ENCODE measurements at places on chromosomes 16 and 17.

DNA sequence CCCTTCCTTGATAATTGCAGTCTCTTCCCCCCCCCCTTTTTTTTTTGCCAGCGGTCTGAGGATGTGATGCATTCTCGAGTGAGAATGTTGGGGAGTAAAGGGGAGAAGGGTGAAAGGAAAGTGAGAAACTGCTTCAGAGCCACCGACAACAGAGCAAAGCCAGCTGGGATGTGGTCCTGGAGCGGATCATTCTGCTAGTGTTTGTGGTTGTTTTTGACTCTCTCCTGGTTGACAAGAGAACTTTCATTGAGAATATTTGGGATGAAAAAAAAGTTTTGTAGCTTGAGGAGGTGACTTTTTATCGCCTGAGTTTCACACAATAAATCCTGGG lies 1.3 kb downstream of the NF1 start:
- DNase-seq = no peak

GRCh38 chr17:80807882-80808281 lies 183.8 kb upstream of the CHMP6 start:
- no peak for DNase-seq

- no peak for DNase-seq
These were observed 28.4 kb downstream of the HAPSTR1 start for GRCh38 chr16:9119795-9120194.

DNA sequence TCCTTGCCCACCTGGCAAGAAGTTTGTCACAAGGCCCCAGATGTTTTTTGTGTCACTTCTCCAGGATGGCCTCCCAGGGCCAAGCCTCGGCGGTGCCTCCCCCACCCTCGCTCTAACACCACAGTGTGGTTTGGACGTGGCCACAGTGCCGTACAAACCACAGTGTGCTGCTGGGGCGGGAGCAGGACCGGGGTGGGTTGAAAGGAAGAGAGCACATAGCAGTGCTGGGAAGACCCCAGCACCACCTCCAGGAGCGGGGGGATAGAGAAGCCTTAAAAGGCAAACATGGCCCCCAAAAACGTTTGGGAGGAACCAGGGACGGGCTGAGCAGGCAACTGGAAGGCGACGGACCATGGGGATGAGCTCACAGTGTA lies 5.0 kb upstream of the BCL6B start:
- DNase-seq = peak; percentile 43

DNA sequence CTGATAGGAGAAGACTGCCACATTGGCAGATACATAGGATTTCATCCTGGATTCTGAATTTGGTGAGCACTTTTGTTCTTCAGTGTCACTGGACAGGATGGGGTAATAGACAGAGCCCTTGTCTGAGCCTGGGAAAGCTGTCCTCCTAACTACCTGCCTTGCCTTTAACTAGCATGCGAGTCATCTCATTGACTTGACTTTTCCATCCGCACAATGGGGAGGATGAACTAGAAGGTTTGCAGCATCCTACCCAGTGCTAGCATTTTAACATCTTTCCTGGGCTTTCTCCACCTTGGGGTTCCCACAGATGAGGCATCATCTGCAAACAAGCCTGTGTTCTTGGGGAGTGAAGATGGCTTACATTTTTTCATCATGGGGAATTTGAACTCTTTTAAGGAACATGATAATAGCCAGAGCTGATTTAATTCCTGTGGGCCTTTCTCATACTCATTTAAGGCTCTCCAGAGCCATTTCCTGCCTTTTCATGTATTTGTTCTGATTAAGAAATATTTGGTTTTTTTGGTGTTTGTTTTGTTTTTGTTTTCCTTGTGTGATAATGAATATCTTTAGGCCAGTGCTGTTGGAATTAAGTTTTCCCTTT lies 139.5 kb downstream of the MSI2 start:
- no peak for DNase-seq

DNA sequence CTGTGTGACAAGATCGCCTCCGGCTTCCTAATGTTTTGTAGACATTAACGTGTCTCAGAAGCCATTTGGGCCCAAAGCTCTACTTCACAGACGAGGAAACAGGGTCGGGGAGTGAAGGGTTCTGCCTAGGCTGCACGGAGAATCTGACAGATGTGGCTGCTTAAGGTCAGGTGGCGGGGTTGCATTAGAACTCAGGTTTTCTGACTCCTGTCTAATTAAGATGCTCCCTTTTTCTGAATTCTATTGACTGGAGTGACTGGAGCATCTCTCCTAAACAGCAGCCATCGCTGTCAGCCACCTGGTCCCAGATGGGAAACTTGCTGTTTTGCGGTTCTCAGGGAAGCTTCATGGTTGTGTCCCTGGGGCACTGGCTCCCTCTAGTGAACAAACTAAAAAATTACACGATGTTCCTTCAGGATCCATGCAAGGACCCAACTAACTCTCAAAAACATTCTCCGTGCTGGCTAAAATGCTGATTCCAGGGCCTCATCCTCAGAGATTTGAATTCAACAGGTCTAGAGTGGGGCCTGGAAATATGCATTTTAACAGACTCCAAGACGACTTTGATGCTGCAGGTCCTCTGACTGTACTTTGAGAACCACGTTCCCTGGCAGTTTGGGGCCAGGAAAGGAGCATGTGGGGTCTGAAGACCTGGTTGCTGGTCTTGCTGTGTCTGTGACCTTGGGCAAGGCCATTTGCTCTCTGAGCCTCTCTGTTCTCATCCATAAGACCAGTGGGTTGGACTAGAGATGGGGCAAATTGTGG lies 117.4 kb downstream of the IRF8 start:
- DNase-seq = peak; percentile 62

DNA sequence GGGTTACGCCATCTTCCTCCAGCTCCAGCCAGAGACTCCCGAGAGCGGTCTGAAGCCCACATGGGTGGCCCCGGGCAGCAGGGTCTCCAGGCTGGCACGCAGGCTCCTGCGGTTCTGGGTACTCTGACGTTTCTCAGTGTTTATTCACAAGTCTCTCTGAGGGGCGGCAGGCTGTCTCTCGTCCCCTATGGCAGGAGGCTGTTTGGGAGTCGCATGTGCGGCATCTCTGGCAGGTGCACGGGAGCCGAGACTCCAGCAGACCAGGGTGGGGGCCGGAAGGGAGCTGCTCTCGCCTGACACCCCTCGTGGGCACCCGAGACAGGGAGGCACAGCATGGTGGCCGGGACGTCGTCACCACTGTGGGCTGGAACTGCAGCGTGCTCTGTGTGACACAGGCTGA lies 48.1 kb downstream of the ZNF778 start:
- DNase-seq = no peak

- DNase-seq = no peak
These were observed 428 bp upstream of the SALL1 start for GRCh38 chr16:51151435-51151960.

- no peak for DNase-seq
These were observed 12.3 kb upstream of the CDC42EP4 start for GRCh38 chr17:73324160-73324475.

GRCh38 chr16:31187808-31188189 lies 7.9 kb downstream of the FUS start:
- DNase-seq = no peak

- no peak for DNase-seq
These were observed 100.5 kb downstream of the NF1 start for GRCh38 chr17:31195305-31195704.

GRCh38 chr16:85986931-85987749 lies 88.2 kb downstream of the IRF8 start:
- DNase-seq = no peak

GRCh38 chr16:69166221-69166833 lies 20.6 kb upstream of the SNTB2 start:
- DNase-seq = peak; percentile 85

GRCh38 chr16:85296859-85297660 lies 184.8 kb upstream of the CIBAR2 start:
- peak; percentile 61 for DNase-seq

GRCh38 chr16:14462811-14463210 lies 167.2 kb downstream of the PARN start:
- no peak for DNase-seq

- no peak for DNase-seq
These were observed 352.4 kb downstream of the C16orf95 start for GRCh38 chr16:86964796-86965241.

DNA sequence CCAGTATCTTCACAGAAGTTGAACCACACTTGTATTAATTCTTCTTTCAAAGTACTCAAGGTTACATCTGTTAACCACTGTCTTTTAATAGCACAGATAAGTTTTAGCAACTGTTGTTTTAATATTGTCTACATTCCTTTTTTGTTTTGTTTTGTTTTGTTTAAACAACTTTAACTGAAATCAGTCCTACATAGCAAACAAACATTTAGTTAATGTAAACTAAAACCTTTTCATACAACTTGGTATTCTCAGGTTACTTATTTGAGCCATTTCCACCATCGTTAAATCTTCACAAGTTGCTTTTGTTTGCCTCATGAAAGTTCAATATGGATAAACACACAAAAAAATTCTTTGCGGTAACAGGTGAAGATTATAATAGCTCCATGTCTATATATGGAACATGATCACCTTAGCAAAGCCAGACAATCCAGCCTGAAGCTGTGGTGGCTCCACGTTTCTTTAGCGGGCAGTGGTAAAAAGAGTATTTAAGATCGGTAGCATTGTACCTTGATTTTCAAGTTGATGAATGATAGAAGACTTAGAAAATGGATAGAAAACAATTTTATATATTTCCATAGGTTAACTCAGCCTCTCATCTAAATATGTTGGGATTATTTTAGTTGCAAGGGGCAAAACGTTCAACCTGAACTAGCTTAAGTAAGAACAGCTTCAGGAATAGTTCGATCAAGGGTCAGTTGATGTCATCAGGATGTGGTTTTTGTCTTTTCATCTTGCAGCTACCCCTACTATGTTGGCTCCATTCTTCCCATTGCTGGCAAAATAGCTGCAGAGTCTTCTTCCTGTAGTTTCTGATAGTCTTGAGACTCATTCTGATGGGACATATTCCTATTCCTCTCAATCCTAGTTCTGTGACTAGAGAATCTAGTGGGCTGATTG lies 182.8 kb downstream of the FTO start:
- no peak for DNase-seq

DNA sequence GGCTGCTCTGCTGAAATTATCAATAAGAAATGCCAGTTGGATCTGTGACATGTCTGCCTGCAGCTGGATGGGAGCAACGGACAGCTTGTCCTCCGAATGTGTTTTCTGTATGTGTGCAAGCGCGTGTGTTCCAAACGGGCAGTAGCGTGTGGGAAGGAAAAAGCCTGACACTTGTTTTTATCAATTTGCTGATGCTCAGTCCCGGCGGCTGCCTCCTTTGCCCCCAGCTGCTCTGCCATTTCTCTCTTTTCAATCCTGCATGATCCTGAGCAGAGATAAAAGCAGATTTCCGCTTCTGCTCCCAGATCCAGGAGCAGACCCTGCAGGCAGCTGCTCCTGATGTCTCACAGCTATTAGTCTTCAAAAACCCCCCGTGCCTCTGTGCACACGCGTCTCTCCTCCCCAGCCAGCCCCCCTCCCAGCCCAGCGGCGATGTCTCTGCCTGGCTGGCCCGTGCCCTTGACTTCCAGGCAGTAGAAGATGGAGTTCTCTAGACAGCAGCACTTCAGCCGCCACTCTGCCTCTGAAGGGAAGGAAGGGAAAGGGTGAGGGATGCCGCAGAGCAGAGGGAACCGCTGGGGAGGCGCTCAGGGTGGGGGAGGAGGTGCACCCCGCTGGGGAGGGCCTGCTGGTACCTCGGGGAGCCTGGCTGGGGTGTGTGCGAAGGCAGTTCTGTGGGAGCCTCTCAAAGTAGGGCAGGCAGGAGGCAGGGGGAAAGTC lies 4.1 kb downstream of the PRCD start:
- DNase-seq = no peak

DNA sequence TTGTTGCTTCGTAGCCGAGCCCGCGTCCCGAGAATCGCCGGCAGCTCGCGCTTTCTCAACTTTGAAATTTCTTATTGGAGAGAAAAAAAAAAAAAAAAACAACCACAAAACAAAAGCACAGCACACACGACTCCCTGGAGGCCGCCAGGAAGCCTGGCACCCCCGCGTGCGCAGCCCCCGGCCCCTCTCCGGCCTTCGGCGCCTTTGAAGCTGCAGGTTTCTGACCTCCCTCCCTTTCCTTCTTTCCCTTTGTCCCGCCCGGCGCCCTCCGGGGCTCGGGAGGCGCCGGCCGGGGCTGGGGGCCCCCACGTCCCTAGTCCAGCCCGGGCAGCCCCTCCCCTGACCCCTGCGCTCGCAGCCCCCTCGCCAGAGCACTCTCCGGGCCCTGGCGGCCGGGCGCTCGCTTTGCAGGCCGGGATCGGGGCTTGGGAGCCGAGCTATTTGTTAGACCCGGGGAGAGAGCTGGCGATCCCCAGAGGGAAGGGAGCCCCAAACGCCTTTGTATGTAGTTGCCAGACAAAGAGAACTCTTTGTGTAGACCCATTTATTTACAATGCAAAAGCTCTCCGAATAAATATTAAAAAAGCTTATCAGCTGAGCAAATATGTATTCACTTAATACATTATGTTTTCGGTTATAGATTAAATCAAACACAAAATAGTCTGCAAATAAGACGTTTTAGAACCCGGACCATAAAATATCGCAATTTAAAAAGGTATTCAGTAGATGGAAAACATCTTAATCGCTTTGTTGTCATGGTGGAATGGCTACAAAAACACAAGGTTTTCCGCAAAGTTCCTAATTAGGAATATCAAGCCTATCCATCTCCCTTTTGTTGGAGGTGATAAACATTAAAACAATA lies 2.3 kb downstream of the BAHCC1 start:
- DNase-seq = peak; percentile 14

- DNase-seq = no peak
These were observed 62.1 kb downstream of the ABHD15 start for GRCh38 chr17:29504711-29505110.

- peak; percentile 70 for DNase-seq
These were observed 10.6 kb upstream of the CETP start for GRCh38 chr16:56950881-56951771.

DNA sequence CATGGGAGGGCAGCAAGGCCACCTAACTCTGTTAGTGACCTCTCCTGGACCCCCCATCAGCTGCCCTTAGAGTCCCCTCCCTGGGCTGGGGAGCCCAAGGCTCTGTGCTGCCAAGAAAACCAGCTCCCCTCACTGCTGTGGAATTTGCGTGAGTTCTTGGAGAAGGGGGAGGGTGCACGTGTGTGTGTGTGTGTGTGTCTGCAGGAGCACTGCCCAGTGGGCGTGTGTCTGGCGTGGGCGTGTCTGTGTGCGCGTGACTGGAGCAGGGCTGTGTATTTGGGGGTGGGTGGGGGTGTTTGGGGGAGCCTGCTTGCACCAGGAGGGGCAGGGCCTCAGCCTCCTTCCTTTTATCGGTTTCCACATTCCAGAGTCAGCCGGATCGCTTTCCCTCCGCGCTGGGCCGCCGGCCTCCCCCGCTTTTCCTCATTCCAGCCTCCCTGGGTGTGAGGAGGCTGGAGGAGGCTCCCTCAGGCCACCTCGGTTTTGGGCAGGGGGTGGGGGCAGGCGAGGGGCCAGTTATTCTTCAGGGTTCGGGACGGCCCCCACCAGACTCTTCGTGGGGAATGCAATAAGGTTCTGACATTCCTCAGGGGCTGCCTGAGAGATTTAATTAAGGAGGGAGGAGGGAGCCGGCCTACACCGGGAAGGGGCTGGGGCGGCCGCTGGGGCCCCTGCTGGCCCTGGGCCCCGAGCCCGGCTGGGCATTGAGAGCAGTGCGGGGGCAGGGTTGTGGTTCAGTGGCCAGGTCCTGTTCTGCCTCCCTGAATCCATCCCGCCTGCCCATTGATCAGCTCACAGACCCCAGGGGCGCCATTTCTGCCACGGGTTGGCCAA lies 2.5 kb downstream of the VASN start:
- no peak for DNase-seq
